Inflammatory macrophage treated with lipopolysaccharide for 1 hour (primary cell): ENCODE measurements at places on chromosomes 13 and 19.

DNA sequence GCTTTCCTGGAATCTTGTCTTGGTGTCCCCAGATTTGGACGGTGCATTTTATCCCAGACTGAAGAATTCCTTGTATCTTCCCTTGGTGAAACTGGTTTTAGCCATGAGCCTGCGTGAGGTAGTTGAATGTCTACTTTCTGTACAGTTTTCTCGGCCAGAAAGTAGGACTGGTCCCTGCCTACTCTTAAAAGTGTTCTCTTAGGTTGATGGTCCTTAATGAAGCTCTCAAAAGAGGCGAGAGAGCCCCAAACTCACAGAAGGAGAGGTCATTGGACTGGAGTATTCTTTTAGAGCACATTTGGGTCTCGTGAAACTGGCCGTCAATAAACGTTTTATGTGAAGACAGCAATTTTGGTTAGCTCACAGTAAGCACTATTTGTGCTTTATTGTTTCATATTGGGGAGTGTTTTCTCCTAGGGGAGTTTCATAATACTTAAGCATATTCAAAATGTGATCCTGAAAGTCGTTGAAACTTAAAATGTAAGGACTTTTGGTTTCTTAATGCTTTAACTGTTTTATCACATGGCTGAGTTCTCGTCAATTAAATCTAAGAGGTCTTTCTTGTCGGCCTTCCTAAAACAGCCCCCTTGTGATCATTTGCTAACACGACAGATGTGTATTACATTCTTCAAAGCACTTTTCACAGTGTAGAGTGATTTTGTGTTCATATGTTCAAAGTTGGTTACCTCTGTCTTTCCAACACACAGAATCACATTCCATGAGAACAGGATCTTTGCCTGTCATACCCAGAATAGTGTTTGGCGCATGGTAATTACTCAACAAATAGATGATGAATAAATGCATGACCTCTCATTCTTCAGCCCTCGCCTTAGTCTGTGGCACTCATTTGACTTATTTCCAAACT lies 889 bp downstream of the GTF2F2 start:
- peak; percentile 33 for DNase-seq

GRCh38 chr13:21130116-21130515 lies 46.2 kb downstream of the SKA3 start:
- DNase-seq: no peak

DNA sequence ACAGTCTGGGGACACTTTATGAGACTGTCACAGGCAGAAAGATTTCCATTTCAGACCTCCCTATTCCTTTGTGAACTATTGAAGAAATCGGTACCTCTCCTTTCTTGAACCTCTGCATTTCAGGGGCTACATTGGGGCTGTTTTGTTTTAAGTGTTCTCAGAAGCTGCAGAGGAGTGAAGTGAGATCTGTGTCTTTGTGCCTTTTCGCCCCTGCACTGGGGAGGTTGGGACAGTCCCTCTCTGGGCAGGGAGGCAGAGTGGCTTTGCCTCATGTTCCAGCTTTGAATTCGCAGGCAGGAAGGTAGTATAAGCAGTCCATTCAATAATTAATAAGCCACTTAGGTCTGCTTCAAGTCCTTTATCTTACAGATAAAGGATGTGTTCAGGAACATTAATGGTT lies 9.5 kb upstream of the AMER2 start:
- no peak for DNase-seq

DNA sequence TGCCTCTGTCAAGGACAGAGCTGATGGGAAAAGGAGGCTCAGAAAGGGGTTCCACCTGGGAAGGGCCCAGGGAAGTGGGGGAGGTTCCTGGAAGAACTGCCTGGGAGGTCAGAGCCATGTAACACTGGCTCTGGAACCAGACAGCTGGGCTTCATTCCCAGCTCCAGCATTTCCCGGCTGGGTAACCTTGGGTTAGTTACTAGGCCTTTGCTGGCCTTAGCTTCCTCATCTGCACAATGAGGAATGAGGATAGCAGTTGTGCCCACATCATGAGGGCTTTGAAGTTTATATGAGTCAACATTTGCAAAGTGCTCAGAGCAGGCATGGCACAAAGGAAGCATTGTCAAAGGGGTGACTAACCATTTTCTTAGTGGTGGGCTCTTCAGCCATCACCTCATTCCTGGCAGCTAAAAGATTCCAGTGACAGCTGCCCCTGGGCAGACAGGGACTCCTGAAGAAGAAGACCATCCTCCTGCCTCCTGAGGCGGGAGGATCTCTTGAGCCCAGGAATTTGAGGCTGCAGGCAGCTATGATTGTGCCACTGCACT lies 1.7 kb upstream of the DNAJB1 start:
- DNase-seq: peak; percentile 70

DNA sequence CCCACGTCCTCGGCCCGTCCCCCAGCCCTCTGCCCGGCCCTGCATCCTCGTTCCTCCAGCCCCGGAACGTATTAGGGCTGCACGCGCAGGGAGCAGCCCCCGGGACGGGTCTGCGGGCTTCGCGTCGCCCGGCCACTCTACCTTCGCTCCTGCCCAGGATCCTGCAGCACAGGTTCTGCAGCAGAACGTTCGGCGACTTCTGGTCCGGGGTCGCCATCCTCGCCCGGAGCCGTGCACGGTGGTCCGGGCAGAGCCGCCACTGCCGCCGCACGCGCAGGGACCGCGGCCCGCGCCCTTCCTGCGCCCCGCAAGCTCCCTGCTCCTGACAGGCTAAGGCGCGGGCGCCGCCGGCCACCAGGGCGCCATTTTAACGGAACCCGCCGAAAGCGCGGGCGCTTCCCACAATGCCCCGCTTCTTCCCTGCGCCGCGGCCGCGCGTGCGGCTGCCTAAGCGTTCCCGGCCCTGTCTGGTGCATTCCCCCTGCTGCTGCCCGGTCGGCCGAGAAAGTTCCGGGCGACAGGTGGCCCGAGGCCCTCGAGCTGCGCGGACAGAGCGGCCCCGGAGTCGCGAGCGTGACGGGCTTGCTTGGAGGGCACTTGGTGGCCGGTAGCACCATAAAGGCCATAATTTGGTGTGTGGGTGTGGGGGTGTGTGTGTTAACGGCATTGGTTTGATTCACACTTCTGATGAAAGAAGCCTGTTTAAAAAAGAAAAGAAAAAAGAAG lies at the start of gene TUBGCP3:
Gene TUBGCP3 (minus strand): TSS at position 390 of the 726 bp plus-strand sequence. CDS start 173 bp downstream, at position 217.
- DNase-seq: peak; percentile 71

DNA sequence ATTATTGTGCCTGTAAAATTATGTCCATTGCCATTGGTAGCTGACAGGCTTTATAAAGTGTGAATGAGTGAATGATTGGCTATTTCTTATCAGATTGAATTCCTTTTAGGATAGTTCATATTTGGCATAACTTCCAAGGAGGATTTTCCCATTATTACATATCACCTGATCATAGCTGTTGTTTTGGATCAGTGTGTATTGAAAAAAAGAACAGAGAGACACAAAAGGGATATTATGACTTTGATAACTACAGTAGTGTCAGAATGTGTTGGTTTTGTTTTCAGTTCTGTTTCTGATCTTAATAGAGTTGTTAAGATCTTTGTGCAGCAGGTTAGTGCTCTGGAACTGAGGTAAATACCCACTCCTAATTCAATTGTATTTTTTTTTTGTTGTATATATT lies 103.8 kb downstream of the LRCH1 start:
- no peak for DNase-seq

GRCh38 chr19:53992815-53993214 lies 1.4 kb downstream of the CACNG6 start:
- DNase-seq: no peak

DNA sequence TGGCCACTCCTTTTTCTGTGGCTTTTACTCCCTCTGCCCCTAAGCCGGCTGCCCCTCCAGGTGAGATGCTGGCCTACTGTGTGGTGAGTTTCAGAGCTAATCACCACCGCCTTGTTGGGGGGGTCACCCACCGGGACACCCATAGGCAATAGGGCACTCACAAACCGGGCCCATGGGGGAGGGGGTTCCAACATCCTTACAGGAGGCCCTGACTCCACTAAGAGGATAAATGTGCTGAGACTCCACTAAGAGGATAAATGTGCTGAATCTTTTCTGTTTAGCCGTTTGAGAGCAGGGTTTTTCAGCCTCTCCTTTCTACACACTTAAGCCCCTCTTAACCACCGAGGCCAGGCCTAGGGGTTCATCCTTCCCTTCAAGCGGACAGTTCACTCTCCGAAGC lies 73.7 kb downstream of the SLC15A1 start:
- no peak for DNase-seq

DNA sequence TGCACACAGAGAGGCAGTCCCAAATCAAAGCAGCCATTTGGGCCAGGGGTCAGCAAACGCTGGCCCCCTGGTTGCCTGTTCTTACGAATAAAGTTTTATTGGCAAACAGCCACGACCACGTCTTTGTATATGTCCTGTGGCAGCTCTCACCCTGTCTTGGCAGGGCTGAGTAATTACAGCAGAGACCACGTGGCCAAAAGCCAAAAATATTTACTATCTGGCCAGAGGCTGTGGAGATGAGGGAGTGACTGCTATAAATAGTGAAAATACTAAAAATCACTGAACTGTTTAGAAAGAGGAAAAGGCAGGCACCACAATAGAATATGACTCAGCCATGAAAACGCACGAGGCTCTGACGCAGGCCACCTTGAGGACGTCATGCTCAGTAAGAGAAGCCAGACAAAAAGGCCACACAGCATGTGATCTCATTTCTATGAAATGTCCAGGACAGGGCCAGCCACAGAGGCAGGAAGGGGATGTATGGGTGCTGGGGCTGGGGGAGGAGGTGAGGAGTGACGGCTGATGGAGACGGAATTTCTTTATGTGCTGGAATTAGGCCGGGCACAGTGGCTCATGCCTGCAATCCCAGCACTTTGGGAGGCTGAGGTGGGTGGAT lies 29.4 kb downstream of the SMIM24 start:
- peak; percentile 99 for DNase-seq

- peak; percentile 96 for DNase-seq
Observed at GRCh38 chr19:7705387-7706187, 3.7 kb upstream of the FCER2 start.

GRCh38 chr13:19181021-19181620 lies 503 bp downstream of the TUBA3C start:
- DNase-seq: no peak

- DNase-seq: peak; percentile 77
Observed at GRCh38 chr19:56111601-56112312, 9.3 kb downstream of the ZNF787 start.
